ENCODE measurements at places on chromosomes 1 and 21. TPM values are rescaled to one million over a fixed set of nuclear protein-coding genes. Genes with fewer than 3 reads are reported as not detected.

GRCh38 chr1:230384380-230385157 is 41.6 kb downstream of the PGBD5 start:
- H3K4me3 ChIP-seq: no peak overlapping the region
- no peak for DNase-seq
- H3K27ac ChIP-seq: no peak overlapping the region
- no peaks in the 10 kb centered on the region for H3K27me3 ChIP-seq

DNA sequence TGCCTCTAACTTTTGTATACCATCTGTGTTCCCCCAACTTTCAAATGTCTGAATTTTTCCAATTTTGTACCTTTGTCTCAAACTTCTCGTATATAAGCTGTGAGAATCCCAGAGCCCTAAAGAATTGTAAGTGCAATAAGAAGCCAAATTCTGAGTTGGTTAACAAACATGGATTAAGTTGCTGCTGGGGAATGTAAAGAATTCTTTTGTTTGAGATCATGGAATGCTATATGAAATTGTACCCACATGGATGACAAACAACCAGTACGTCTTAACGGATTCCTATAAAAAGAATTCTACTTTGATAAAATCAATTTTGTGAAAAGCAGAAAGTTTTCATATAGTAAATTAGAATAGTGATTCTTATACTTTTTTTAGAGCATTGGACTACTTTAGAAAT is 72.4 kb upstream of the CYP2J2 start:
- no peaks in the 10 kb centered on the region for H3K27me3 ChIP-seq
- DNase-seq: peak; percentile 22
- no peaks in the 10 kb centered on the region for H3K36me3 ChIP-seq
- H3K4me3 ChIP-seq: no peak overlapping the region
- H3K4me1 ChIP-seq: peaks cover 20% of the 10 kb centered on the region
- H3K27ac ChIP-seq: no peak overlapping the region

GRCh38 chr1:13930151-13930550 is 230.2 kb downstream of the PRDM2 start:
- H3K36me3 ChIP-seq: no peaks in the 10 kb centered on the region
- H3K27me3 ChIP-seq: no peaks in the 10 kb centered on the region
- DNase-seq: no peak
- H3K4me1 ChIP-seq: no peaks in the 10 kb centered on the region

- no peak overlapping the region for H3K27ac ChIP-seq
- H3K4me1 ChIP-seq: peaks cover 4% of the 10 kb centered on the region
- H3K4me3 ChIP-seq: no peak overlapping the region
- peaks cover 5% of the 10 kb centered on the region for H3K27me3 ChIP-seq
These were observed 26.9 kb downstream of the CDK18 start for GRCh38 chr1:205531191-205532025.

DNA sequence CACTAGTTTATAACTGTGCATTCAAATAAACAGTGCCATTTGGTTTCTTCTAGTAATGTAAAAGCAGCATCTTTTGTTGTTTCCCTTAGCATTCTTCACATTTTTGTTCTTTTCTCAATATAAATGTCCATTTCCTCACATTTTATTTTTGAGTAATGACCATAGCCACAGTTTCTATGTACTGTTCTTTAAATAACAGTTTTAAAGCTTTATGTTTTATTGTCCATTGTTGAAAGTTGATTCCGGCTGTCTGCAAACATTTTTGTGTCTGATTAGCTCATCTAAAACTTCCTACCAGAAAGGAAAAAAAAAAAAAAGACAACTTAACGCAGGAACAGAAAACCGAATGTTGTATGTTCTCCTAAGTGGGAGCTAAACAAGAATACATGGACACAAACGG is 139.7 kb downstream of the MAGI3 start:
- no peaks in the 10 kb centered on the region for H3K27me3 ChIP-seq
- no peak for DNase-seq
- no peak overlapping the region for H3K4me3 ChIP-seq
- H3K36me3 ChIP-seq: no peaks in the 10 kb centered on the region
- no peak overlapping the region for H3K27ac ChIP-seq

DNA sequence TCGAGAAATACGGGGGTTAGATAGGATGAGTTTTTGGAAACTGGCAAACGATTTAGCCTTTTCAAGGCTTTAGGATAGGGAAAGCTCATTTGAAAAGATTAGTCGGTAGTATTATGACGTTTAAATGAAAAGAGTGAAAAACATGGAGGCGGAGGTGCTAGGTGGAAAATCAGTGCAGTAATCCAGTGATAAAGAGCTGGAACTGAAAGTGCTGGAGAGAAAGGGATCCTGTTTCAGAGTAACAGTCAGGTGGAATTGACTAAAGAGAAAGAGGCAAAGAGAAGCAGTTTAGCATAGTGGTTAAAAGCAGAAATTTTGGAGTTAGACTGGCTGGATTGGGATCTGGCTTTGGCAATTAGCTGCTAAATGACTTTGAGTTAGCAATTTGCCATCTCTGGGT is 945 bp downstream of the WDR3 start:
- no peaks in the 10 kb centered on the region for H3K36me3 ChIP-seq
- DNase-seq: no peak
- H3K4me1 ChIP-seq: peaks cover 12% of the 10 kb centered on the region
- peak overlapping the region; percentile 7 for H3K27ac ChIP-seq

DNA sequence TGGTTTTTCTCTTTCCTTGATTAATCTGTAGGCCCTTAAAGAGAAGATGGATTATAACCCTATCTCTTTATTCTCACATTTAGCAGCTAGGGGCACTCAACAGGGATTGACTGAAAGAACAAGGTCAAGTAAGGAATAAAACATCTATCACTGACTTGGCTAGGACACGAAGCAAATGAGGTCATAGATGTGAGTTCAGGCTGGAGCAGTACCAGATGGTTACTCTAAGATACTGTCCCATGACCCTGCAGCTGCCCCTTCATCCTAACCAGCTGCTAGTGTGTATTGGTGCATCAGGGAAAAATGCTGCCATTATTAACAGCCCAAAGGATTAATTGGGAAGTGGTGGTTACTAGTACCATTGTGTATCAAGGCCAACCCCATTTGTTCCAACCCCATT is 221.9 kb downstream of the CTH start:
- H3K27me3 ChIP-seq: no peaks in the 10 kb centered on the region
- H3K4me3 ChIP-seq: no peak overlapping the region
- H3K36me3 ChIP-seq: no peaks in the 10 kb centered on the region
- no peak for DNase-seq
- H3K4me1 ChIP-seq: no peaks in the 10 kb centered on the region

DNA sequence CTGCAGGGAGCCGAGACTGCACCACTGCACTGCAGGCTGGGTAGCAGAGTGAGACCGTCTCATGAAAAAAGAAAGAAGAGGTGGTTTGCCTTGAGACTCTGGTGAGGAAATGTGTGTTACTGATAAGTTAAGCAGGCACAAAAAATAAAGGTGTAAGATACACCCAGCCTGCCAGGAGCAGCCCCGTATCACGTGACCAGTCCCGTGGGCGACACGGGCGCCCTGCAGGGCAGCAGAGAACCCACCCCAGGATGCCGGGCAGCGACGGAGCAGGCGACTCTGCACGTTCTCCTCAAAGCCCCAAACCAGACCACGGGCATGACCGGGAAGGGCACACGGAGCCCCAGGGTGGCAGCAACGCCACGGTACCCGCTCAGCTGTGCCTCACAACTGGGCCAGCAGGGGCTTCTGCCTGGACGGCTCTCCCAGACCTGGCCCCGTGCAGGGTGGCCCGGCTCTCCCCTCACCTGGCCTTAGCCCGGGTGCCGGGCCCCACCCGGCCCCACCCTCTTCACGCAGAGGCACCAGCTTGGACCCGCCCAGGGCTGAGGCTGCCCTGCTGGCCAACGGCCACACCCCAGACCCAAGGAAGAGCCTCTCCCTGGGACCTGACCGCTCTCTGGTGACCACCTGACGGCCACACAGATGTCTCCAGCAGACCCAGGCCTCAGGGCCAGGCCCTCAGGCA is 8.1 kb upstream of the TNFRSF4 start:
- no peaks in the 10 kb centered on the region for H3K27me3 ChIP-seq
- H3K27ac ChIP-seq: no peak overlapping the region
- H3K4me1 ChIP-seq: no peaks in the 10 kb centered on the region
- no peak overlapping the region for H3K4me3 ChIP-seq

DNA sequence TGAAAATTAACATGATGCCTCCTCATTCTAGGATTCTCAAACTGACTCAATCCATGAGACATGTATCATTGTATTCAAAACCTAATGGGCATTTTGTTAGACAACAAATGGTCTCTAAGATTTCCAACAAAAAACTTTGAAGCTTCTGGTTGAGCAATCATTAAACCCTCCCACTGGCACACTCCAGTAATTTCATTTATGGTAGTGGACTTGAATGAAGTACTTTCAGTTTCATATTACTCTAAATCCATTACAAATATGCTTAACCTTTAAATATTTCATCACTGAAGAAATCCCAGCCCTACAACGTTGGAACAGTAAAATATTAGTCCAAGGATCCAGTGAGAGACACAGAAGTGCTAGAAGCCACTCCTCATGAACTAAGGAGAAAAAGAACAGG is 43.5 kb downstream of the GBP6 start:
- H3K4me3 ChIP-seq: no peak overlapping the region
- no peaks in the 10 kb centered on the region for H3K27me3 ChIP-seq
- H3K36me3 ChIP-seq: no peaks in the 10 kb centered on the region
- H3K4me1 ChIP-seq: no peaks in the 10 kb centered on the region
- no peak for DNase-seq
- H3K27ac ChIP-seq: no peak overlapping the region

DNA sequence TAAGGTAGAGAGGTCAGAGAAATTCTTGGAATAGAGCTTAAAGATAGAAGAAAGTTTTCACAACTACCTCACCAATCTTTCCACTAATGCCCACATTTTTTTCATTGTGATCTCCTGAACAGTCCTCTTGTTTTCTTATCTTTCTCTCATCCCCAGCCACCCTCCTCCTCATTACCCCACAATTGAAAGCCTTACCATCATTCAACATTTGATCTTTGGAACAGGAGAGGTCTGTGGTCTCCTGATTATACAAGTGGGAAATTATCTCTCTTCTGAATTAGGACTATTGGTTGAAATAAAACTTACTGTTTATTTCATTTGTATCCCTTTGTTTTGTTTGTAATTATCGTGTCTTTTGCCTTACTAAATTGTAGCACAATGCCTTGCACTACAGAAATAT is 29.6 kb downstream of the DNAH14 start:
- H3K27ac ChIP-seq: no peak overlapping the region
- no peaks in the 10 kb centered on the region for H3K36me3 ChIP-seq
- no peaks in the 10 kb centered on the region for H3K4me1 ChIP-seq
- no peaks in the 10 kb centered on the region for H3K27me3 ChIP-seq

- H3K4me1 ChIP-seq: no peaks in the 10 kb centered on the region
- H3K27me3 ChIP-seq: no peaks in the 10 kb centered on the region
- no peak overlapping the region for H3K27ac ChIP-seq
- DNase-seq: peak; percentile 66
These were observed 51.9 kb downstream of the EIF4G3 start for GRCh38 chr1:21124846-21125245.

GRCh38 chr21:42475036-42475435 is 21.0 kb downstream of the RSPH1 start:
- no peak overlapping the region for H3K4me3 ChIP-seq
- DNase-seq: no peak
- H3K27me3 ChIP-seq: peaks cover 4% of the 10 kb centered on the region

GRCh38 chr1:171188388-171189266 is 3.5 kb downstream of the FMO2 start:
- no peak overlapping the region for H3K27ac ChIP-seq
- peak; percentile 12 for DNase-seq
- H3K4me3 ChIP-seq: no peak overlapping the region
- H3K36me3 ChIP-seq: no peaks in the 10 kb centered on the region
- H3K4me1 ChIP-seq: no peaks in the 10 kb centered on the region

DNA sequence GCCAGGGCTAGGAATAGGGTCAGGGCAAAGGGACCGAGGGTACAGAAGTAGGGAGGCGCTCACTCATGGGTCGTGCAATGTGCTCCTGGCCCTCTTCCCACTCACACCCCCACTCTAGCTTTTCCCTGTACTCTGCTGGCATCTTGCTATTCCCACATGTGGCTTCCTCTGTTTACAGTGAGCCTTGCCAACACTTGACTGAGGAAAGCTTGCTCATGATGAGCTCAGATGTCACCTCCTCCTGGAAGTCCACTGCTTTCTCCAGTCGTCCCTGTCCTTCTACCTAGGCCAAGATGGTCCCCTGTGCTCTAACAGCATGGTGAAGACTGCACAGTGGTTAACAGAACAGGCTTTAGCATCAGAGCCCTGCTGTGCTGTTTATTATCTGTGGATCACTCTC is 8.0 kb upstream of the RIMS3 start:
- H3K27me3 ChIP-seq: no peaks in the 10 kb centered on the region
- H3K4me1 ChIP-seq: no peaks in the 10 kb centered on the region
- H3K27ac ChIP-seq: no peak overlapping the region
- DNase-seq: no peak

- no peak overlapping the region for H3K27ac ChIP-seq
- H3K4me1 ChIP-seq: peaks cover 10% of the 10 kb centered on the region
- no peak for DNase-seq
- H3K4me3 ChIP-seq: no peak overlapping the region
These were observed 76.7 kb upstream of the CD1D start for GRCh38 chr1:158103861-158104522.

DNA sequence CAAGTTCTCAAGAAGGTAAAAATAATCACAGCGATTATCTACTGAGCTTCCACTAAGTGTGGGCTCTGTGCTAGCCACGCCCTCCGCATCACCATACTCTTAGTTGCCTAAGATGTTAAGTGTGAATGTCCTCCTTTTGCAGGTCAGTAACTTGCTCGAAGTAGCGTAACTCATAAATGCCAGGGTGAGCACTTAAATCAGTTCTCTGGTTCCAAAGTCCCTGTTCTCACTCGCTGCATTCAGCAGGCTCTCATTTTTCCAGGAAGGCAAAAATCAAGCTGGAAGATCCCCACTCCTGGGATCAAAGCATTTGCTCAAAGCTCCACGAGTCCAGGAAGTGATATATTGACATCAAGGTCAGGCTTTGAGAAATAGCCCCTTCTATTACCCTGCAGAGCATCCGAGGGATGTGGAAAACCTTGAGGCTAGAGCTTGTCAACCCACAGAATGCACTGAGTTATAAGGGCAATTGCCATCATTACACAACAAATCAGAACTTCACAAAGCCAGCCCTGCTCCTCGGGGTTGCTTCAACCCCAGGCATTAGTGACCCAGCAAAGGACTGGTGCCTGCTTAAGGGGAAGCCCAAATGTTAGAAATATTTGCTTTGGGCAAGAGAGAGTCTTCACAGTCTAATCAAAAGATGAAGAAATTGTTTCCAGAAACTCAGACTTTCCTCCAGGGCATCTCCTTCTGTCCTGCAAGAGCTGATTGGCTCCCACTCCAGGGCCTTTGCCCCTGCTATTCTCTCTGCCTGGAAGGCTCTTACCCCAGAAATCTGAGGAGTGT is 19.5 kb downstream of the SLC30A1 start:
- no peaks in the 10 kb centered on the region for H3K4me1 ChIP-seq
- H3K27ac ChIP-seq: no peak overlapping the region
- no peak for DNase-seq

CFHR4 gene
- not detected for total RNA-seq

KCNQ4 gene
- total RNA-seq: 1.5 TPM

CLDN19 gene
- total RNA-seq: not detected

MPL gene
- total RNA-seq: not detected

RASAL2 gene
- 45.3 TPM for total RNA-seq

SCMH1 gene
- total RNA-seq: 18.4 TPM

ASCL5 gene
- not detected for total RNA-seq

THEM5 gene
- not detected for total RNA-seq

TMPRSS2 gene
- total RNA-seq: 0.84 TPM

LRRC38 gene
- not detected for total RNA-seq

FMN2 gene
- total RNA-seq: 2.4 TPM
